ENCODE measurements at places on chromosomes 3 and 15.

GRCh38 chr3:69191516-69191915 lies 69.1 kb upstream of the LMOD3 start:
- no peak for DNase-seq

- no peak for DNase-seq
Observed at GRCh38 chr15:49646891-49647290, 26.0 kb downstream of the DTWD1 start.

- DNase-seq = no peak
Observed at GRCh38 chr3:172003146-172003545, 36.2 kb upstream of the FNDC3B start.

DNA sequence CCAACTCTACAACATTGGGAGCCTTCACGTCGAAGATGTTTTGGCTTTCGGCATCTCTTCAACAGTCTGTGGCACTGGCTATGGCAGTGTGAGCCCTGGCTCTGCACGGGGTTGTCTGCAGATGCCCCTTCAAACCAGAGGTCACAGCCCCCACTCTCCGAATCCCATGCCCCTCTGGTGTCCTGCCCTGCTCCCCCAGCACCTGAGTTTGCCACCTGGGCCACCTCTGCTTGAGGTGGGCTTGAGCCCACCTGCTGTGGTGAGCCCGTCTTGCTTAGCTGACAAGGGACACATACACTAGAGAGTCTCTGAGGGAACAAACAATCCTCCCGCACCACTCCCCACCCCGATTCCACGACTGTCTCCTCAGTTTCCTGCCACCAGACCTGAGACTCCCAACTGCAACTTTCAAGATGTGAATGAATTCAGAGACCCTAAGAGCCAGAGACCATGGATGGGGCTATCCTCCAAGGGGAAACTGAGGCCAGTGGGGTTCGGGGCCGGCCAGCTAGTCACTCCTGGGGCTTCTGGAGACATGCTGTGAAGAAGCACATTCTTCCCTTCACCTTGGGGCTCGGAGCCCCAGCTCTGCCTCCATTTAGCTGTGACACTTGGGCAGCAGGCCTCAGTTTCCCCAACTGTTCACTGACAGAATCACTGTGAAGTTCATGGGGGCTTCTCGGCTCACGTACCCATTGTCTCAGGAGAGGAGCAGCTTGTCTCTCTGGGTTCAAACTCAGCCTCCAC lies 44.6 kb downstream of the TPRA1 start:
- DNase-seq = no peak

GRCh38 chr15:42395838-42396237 lies 36.5 kb downstream of the CAPN3 start:
- no peak for DNase-seq

DNA sequence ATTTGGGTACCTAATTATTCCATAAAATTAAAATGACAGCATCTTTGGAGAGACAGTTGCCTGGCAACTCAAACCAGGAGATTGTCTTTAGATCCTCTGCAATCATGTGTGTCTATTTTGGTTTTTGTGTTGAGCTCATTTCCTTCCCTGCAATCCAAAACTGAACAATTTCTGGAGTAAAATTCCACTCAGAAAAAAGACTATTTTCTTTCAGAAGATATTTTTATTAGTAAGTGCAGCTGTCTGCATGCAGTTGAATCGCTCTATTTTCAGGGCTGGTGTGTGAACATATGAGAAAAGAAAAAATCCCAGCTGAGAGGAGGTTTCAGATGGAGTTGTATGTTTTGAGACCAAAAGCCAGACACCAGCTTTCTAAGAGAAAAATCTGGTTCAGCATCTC lies 41.9 kb upstream of the DYNC1LI1 start:
- no peak for DNase-seq

GRCh38 chr3:11155341-11156025 lies 1.2 kb downstream of the HRH1 start:
- DNase-seq = peak; percentile 24

DNA sequence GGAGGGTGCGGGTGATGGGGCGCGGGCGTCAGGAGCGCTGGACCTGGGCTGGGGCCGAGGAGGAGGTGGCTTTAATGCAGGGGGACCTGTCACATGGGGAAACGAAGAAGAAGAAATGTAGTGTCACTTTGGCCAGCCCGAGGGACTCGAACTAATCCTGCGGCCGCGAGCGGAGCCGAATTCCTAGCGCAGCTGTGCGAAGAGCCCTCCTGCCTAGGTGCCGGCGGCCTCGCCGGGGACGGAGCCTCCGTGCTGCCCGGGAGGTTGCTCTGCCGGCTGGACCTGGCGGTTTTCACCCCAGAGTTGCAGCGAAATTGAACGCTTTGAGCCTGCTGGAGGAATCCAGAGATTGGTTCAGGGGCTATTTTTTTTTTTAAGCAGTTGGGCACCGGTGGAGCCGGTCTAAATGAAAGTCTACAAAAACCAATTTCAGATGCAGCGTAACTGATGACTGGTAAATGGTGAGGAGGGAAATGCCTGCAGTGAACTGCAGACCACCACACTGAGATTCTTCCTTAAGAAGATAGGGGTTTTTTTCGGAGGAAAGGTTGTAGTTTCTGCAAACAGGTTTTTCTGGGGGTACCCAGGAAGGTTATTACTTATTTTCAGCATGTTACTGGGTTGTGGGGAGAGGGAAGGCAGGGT lies 662 bp downstream of the TMEM108 start:
- peak; percentile 69 for DNase-seq

- no peak for DNase-seq
Observed at GRCh38 chr3:193980326-193980725, 155.6 kb upstream of the HES1 start.

GRCh38 chr3:190384309-190384756 lies 3.6 kb upstream of the CLDN16 start:
- DNase-seq = peak; percentile 94

DNA sequence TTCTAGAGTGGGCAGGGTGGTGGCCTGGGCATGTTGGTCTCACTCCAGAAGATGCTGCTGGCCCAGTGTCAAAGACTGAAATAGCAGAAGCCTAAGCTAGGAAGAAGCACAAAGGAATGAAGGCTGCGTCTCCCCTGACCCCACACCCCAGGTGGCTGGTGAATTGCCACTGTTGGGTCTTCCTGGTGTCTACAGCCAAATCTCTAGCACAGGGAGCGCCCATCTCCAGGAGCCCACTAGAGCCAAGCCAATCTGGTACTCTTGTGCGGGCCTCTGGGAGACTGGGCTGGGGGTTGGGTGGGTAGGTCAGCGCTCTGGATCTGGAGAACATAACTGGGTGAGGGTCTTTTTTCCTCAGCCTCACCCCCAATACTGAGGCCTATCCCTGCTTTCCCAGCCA lies 894 bp downstream of the TUSC2 start:
- no peak for DNase-seq

DNA sequence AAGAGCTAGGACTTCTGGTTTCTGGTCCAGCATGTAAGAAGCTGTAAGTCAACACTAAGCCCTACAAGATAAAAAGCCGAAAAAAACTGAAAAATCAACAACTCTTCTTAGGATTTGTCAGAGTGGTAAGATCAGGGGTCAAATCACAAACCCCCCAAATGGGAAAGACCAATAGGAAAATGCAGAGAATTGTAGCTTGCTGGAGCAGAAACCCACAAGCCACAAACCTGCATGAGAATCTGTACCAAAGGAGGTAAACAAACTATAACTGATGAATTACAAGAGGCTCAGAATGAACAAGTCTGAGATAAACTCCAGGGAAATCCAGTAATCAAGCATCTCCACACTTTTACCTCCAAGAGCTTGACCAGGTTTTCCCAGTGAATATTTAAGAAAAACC lies 36.0 kb downstream of the RFX7 start:
- DNase-seq = no peak
